AG04450 (cell line): ENCODE measurements at places on chromosomes 12 and 14. TPM values are rescaled to one million over a fixed set of nuclear protein-coding genes. Genes with fewer than 3 reads are reported as not detected.

The PTPN6 gene
- 0.07 and 0.10 TPM in 2 replicates for polyA plus RNA-seq

The PLD4 gene
- 0.01 TPM in 2 replicates for polyA plus RNA-seq

The TMPRSS12 gene
- polyA plus RNA-seq: not detected in 2 replicates

The HOXC13 gene
- not detected in 2 replicates for polyA plus RNA-seq

The MYL2 gene
- not detected in 2 replicates for polyA plus RNA-seq

The ZBTB42 gene
- polyA plus RNA-seq: 1.6 and 2.5 TPM in 2 replicates

The GPD1 gene
- 0.04 and 0.05 TPM in 2 replicates for polyA plus RNA-seq

The C12orf54 gene
- not detected in 2 replicates for polyA plus RNA-seq

The WSCD2 gene
- polyA plus RNA-seq: not detected in 2 replicates

The DEGS2 gene
- not detected in 2 replicates for polyA plus RNA-seq

The AKAP3 gene
- 0.29 and 0.73 TPM in 2 replicates for polyA plus RNA-seq

The RFX4 gene
- polyA plus RNA-seq: not detected in 2 replicates

The ST8SIA1 gene
- 0.04 and 0.26 TPM in 2 replicates for polyA plus RNA-seq

The SPIC gene
- polyA plus RNA-seq: not detected in 2 replicates

The PARPBP gene
- polyA plus RNA-seq: 4.2 and 6.0 TPM in 2 replicates

The NTF3 gene
- 28.7 and 31.5 TPM in 2 replicates for polyA plus RNA-seq

The OR10AD1 gene
- not detected in 2 replicates for polyA plus RNA-seq

The MSI1 gene
- polyA plus RNA-seq: not detected in 2 replicates

The ACSM4 gene
- not detected in 2 replicates for polyA plus RNA-seq

The AMN gene
- 0.06 TPM in 2 replicates for polyA plus RNA-seq

The KCNH3 gene
- polyA plus RNA-seq: 0.01 and 0.11 TPM in 2 replicates

The NGDN gene
- polyA plus RNA-seq: 43.3 and 49.8 TPM in 2 replicates

The OTX2 gene
- polyA plus RNA-seq: not detected in 2 replicates

The AMIGO2 gene
- 15.5 and 18.7 TPM in 2 replicates for polyA plus RNA-seq

The HAL gene
- polyA plus RNA-seq: 0.02 and 0.06 TPM in 2 replicates

The VRTN gene
- not detected in 2 replicates for polyA plus RNA-seq

The HVCN1 gene
- 6.5 and 6.9 TPM in 2 replicates for polyA plus RNA-seq

The COCH gene
- polyA plus RNA-seq: 0.17 and 0.19 TPM in 2 replicates

The RNASE1 gene
- polyA plus RNA-seq: not detected in 2 replicates

The FITM1 gene
- polyA plus RNA-seq: 0.07 TPM in 1 of 2 replicates, not detected in the other

The CAPZA3 gene
- not detected in 2 replicates for polyA plus RNA-seq

The RHOJ gene
- polyA plus RNA-seq: 62.7 and 71.4 TPM in 2 replicates

The KRT2 gene
- polyA plus RNA-seq: not detected in 2 replicates

The WASHC3 gene
- polyA plus RNA-seq: 79.3 and 93.8 TPM in 2 replicates

The CCDC38 gene
- not detected in 2 replicates for polyA plus RNA-seq

The LMNTD1 gene
- 0.57 TPM in 2 replicates for polyA plus RNA-seq

The KERA gene
- not detected in 2 replicates for polyA plus RNA-seq

The ADCY6 gene
- 26.7 and 31.6 TPM in 2 replicates for polyA plus RNA-seq

The CRY1 gene
- 10.3 and 13.7 TPM in 2 replicates for polyA plus RNA-seq

The TSPAN9 gene
- 68.0 and 72.7 TPM in 2 replicates for polyA plus RNA-seq

The GLT8D2 gene
- 102 and 119 TPM in 2 replicates for polyA plus RNA-seq

The CRACR2A gene
- polyA plus RNA-seq: 1.1 TPM in 2 replicates

The MDM1 gene
- 8.1 and 13.5 TPM in 2 replicates for polyA plus RNA-seq

The TSPAN19 gene
- not detected in 2 replicates for polyA plus RNA-seq

The DDX55 gene
- polyA plus RNA-seq: 12.6 and 15.4 TPM in 2 replicates

The FSCB gene
- not detected in 2 replicates for polyA plus RNA-seq

The GNB3 gene
- 3.4 and 3.6 TPM in 2 replicates for polyA plus RNA-seq

The CIDEB gene
- 0.31 and 0.48 TPM in 2 replicates for polyA plus RNA-seq

The RBMS2 gene
- 96.4 and 117 TPM in 2 replicates for polyA plus RNA-seq
